ENCODE measurements at places on chromosomes 5 and 9.

- DNase-seq, result no peak
Observed at GRCh38 chr9:23229890-23230317, 596.1 kb downstream of the ELAVL2 start.

- no peak for DNase-seq
Observed at GRCh38 chr5:97762483-97762882, 579.4 kb upstream of the RIOK2 start.

DNA sequence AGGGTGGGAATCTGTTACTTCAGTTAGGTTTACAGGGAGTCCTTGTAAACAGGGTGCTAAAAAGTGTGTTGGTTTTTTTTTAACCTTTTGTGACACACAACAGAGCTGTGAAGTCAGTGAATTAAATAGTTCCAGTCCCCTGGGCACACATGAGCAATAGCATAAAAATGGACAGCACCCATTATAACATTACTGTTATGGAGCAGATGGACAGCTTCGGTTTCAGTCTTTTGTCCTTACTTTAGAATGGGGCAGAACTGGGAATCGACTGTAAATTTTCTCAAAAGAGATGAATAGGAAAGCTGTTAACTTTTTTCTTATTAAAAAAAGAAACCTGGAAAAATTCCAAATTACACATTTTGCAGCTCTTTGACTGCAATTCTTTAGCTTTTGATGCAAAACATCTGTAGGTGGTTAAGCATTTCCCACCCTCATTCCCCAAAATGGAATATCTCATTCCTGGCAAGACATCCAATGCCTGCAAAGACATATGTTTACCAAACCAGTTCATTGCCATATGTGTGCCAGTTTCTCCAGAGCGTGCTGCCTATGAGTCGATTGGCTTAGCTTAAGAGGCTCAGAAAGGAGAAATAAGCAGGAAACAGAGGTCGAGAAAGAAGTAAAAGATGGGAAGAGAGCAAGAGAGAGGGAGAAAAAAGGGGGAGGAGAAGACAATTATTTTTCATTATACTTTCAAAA is 212.3 kb upstream of the TMEM161B start:
- DNase-seq, result no peak

- DNase-seq, result peak; percentile 40
Observed at GRCh38 chr9:137138722-137139467, at the start of gene GRIN1. Gene GRIN1 (plus strand): TSS chr9:137139154. CDS start chr9:137139487, 333 bp downstream.

Data from ACHN (cell line).